ENCODE measurements at places on chromosomes 16 and 17.

GRCh38 chr16:82582975-82583374 is 43.8 kb upstream of the CDH13 start:
- DNase-seq: peak; percentile 5

DNA sequence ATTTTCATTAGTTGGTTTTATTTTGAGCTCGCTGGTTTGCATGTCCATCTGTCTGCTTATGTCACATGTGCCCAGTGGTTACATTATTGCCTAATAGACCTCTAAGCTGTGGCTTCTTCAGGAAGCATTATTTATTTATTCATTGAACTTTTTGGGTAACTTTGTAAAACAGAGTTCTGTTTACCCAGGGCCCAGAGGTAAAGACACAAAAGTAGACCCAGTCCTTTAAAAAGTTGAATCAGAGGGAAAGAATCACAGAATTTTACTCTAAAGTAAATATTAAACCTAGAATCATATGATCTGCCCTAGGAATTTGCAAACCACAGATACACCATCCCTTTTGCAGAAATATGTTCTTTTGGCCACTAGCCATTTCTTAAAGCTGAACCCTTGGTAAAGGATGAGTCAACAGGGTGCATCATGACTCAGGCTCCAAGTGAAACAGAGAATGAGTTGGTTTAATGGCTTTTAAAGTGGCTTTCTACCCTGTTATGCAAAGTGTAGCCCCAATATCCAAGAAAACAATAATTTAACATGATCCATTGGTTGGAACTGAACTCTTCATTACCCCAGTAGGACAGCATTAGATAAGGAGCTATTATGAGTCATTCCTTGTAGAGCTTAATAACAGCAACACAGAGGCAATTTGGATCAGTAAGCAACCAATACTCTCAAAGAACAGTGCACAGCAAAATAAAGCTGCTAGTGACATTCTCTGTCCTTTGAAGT is 236.3 kb downstream of the KCNJ2 start:
- DNase-seq: peak; percentile 99

DNA sequence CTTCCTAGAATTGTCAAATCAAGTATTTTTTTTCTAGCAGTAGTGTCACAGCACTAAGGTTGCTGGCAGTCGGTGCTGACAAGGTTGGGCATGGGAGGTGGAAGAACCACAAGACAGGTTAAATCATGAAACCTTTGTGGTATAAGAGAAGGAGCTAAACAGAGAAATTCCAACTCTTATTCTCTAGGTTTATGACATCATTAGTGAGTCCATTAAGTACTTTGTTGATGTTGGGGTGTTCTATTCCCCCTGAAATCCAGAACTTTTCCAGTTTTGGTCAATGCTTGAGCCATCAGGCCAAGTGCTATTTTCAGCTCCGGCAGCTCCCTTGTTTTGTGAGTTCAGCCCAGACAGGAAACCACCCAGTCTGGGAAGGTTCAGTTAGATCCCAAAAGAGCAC is 206.0 kb upstream of the SOX9 start:
- no peak for DNase-seq

DNA sequence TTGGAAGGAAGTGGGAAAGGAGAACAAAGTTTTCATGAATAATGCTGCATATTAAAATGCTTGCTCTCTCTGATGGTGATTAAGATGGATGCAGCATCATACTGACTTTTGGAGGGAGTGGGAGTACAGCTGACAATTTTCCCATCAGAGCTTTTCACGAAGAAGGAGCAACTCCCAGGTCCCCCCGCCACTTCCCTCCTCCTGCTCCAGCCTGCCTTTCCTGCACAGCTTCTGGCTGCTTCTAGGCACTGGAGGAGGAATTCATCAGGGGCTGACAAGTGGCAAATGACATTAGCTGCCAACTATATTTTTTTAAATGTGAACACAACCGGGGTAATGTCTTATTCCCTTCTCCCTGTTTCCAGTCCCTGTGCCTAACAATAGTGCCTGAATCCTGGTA is 477.9 kb downstream of the SHISA9 start:
- no peak for DNase-seq

GRCh38 chr16:72751076-72751475 is 296.9 kb downstream of the ZFHX3 start:
- DNase-seq: no peak

DNA sequence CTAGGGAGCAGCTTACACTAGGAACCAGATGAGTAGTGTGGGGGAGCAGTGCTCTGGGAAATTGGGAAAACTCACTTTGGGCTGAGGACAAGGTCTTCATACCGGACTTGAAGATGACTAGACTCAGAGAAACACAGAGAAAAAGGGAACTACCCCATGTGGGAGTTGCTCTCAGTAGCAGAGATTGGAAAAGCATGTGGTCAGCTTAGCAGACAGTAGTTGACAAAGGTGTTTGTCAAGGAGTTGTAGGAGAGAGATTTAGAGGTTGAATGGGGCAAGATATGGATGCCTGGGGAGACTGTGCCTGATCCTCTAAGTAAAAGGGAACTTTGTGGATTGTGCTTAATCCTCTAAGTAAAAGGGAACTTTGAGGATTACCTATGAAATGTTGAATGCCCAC is 194.5 kb upstream of the COX10 start:
- no peak for DNase-seq

- DNase-seq: no peak
These were observed 68.2 kb downstream of the AP2B1 start for GRCh38 chr17:35655303-35655702.

Data from LHCN-M2 (cell line).